Left ventricle myocardium inferior (tissue), 1 donor: ENCODE measurements at places on chromosomes 5 and 9. TPM values are rescaled to one million over a fixed set of nuclear protein-coding genes. Genes with fewer than 3 reads are reported as not detected.

- no peak for DNase-seq
Measured at GRCh38 chr5:167969998-167970397, 321.4 kb upstream of the WWC1 start.

The PCDHA6 gene
- not detected for total RNA-seq

DNA sequence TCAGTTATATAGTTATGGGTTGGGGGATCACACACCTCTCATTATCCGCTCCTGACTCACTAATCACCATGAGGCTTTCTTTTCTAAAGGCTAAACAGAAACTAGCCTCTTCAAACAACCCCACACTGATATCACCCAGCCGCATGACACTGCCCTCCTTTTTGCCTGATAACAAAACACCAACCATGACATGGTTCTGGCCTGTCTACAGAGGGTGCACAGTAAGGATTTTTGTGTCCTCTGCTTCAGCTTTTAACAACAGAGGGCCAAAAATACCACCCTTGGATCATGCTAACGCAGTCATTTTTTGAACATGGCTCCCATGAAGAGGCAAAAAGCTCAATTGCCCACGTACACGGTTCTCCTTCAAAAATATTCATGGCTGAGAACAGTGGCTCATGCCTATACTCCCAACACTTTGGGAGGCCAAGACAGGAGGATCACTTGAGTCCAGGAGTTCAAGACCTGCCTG is 4.0 kb downstream of the CMBL start:
- no peak for DNase-seq

DNA sequence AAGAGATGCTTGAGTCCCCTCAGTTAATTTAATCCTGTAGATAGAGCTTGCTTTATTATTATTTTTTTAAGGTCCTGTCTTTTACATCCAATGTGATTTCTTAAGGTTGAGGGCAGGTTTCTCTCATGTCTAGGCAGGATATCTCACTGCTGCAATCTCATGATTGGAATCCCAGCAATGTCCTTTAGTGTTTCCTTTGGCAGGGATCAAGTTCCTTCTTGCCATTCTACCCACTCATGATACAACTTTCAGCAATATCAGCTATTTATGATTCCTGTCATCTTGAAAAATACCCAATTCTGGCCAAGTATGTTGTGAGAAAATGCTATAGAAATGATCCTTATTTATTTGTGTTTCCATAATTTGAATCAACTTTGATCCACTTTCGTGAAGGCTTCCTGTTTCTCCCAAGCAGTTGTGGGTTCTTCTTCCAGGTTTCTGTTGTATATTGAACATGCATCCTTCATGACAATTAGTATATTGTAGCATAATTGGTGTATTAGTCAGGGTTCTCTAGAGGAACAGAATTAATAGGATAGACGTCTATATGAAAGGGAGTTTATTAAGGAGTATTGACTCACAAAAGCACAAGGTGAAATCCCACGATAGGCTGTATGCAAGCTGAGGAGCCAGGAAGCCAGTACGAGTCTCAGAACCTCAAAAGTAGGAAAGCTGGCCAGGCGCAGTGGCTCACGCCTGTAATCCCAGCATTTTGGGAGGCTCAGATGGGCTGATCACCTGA is 18.4 kb upstream of the VPS13A start:
- DNase-seq = no peak

GRCh38 chr5:60959156-60959555 is 14.2 kb downstream of the NDUFAF2 start:
- no peak for DNase-seq

- DNase-seq = no peak
Measured at GRCh38 chr9:135081731-135082130, 5.7 kb upstream of the OLFM1 start.

- DNase-seq = no peak
Measured at GRCh38 chr9:98775831-98776441, 20.4 kb downstream of the ANKS6 start.

The NR2F1 gene
- 0.47 TPM for total RNA-seq

DNA sequence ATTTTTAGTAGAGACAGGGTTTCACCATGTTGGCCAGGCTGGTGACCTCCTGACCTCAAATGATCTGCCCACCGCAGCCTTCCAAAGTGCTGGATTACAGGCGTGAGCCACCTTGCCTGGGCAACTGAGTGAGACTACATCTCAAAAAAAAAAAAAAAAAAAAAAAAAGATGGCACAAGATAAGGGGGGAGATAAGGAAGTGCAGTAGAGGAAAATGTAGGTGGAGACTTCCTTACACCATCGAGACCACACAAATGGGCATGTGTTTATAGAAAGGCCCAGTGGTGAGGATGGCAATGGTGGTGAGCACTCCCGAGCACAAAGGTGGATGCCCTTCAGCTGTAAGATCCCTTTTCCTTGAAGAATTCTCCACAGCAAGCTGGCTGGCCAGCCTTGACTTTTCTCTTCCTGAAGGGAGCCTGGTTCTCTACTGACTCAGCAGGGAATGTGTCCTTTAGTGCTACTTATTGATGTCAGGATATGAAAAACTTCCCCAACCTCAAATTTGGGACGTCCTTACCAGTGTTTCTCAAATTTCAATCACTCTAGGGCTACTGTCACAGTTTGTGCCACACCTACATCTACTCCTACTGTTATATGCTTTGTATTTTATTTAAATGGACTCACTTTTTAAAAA is 28.2 kb downstream of the ERGIC1 start:
- DNase-seq = no peak

DNA sequence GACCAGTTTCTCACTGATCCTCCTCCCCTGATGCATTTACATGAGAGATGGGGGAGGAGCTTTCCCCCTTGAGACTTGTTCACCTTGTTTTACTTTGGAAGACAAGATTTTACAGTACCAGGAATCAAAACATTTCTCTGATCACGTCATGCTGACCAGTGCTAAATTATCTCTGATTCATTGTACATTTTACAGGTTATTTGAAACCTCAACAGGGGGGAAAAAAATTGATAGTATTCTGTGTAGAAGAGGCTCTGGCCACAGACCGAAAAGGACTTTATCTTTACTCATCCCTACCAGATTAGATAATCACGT is 133.9 kb downstream of the GRIA1 start:
- DNase-seq = no peak

The SGCD gene
- total RNA-seq = 98.7 TPM

DNA sequence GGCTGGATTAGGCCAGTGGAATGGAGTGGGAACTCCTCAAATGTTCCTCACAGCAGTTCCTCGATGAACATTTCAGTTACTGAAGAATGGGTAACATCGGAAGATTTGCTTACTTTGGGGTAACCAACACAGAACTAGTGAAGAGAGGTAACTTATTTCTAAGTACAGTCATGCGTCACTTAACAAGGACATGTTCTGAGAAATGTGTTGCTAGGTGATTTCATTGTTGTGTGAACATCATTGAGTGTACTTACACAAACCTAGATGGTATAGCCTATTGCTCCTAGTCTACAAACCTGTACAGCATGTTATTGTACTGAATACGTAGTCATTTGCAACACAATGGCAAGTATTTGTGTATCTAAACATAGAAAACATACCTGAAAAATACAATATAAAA is 228.3 kb downstream of the MAST4 start:
- no peak for DNase-seq

DNA sequence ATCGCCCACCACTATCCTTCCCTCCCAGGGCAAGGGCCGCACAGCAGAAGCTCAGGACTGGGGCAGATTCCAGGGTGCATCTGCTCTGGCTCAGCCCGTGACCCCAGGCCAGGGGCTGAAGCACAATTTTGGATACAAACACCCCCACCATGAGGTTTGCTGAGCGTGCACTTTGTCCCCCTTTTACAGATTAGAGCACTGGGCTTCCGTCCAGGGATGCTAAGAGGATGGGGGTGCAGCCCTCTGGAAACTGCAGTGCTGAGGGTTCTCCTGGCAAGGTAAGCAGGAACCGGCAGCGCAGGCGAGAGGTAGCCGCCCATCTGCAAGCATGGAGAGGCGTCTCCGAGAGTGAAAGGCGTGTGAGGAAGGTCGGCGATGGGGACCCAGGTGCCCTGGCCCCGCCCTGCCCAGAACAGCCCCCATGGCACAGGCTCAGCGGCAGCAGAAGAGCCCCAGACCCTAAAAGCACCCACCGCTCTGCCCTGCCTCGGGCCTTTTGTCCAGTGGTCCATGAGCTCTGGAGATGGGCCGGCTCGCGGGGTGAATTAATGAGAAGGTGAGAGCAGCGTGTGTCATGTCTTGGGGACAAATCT is 54.5 kb upstream of the OLFM1 start:
- DNase-seq = no peak

GRCh38 chr5:142152384-142152732 is 43.8 kb downstream of the NDFIP1 start:
- DNase-seq = no peak

DNA sequence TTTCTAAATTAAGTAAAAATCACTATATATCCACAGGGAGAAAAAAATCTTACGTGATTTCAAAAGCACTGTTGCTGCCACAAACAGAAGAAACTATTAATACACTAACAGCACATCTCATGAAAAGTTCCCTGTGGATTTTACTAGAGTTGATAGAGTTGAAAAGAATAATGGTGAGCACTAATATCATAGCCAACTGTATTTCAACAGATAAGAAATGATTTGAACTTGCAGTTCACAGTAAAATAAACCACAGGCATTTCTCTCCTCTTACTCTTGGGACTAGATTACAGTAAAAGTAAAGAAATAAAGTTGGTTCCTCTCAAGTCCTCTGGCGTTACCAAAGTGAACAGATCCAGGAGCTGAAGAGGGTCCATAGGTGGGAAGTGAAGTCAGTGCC is 27.9 kb downstream of the AGTPBP1 start:
- DNase-seq = no peak

GRCh38 chr5:52840277-52841050 is 52.7 kb downstream of the ITGA1 start:
- DNase-seq = no peak

DNA sequence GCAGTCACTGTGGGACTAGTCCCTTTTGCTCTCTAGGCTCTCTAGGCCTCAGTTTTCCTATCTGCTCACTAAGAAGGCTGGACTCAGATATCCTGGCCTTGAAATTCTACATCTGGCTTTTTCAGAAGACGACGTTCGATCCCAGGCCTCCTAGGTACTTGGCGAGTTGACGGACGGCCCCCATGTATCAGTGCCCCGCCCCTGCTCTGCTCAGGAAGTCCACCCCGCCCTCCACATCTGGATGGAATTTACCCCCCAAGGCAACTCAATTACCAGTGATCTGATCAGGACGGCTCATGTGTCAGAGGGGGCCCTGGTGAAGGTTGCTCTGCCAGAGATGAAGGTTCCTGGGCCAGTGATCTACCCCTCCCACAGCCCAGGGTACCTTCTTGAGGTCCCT is 44.1 kb upstream of the SYNPO start:
- no peak for DNase-seq

DNA sequence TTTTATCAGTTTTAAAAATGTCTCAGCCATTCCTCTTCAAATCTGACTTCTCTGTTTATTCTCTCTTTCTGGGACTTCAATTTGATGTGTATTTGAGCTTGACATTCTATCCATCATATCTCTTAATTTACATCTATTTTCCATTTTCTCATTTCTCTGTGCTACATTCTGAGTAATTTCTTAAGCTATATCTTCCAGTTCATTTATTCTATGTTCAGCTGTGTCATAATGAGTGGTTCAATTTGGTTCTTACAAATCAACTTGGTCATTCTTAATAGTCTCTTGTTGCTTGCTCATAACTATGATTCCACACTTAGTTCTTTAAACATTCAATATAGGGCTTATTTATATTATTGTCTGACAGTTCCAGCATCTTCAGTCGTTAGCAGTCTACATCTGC is 16.9 kb downstream of the CKMT2 start:
- DNase-seq = no peak

DNA sequence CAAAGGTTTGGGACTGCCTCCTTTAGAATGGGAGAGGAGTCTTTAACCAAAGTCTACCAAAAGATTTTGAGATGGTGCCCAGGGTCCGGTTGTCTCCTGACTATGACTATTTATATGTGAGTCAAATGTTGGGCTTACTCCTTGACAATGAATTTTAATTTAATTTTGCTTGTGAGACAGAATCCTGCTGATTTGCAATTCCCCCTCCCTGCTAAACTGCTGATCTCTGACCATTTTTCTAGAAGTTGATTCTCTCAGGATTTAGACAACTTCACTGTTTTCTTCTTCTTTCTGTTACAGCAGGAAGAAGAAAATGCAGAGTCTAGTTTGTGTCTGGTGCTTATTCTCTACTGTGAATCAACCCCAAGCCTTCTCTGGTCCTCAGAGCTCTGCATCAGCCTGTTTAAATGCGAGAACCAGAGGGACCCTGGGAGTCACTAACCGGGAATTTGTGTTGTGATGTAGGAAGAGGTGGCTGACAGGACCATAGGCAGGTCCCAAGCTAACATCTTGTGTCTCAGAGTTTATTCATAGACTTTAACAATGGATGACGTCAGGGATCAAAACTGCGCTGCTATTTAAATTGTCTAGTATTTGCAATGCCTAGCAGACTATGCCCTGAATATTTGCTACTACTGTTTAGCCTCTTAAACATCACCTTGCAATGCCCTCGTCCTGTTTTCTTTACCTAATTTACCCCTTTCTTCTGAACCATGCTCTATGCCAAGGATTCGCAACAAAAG is 124.0 kb upstream of the TAF11L2 start:
- DNase-seq = no peak

GRCh38 chr5:167057665-167058064 is 1233.8 kb upstream of the WWC1 start:
- no peak for DNase-seq

GRCh38 chr5:17696627-17697026 is 62.4 kb downstream of the TAF11L14 start:
- no peak for DNase-seq

The PCDHGB7 gene
- total RNA-seq = 7.9 TPM

GRCh38 chr5:40332970-40333369 is 346.7 kb upstream of the PTGER4 start:
- DNase-seq = no peak

DNA sequence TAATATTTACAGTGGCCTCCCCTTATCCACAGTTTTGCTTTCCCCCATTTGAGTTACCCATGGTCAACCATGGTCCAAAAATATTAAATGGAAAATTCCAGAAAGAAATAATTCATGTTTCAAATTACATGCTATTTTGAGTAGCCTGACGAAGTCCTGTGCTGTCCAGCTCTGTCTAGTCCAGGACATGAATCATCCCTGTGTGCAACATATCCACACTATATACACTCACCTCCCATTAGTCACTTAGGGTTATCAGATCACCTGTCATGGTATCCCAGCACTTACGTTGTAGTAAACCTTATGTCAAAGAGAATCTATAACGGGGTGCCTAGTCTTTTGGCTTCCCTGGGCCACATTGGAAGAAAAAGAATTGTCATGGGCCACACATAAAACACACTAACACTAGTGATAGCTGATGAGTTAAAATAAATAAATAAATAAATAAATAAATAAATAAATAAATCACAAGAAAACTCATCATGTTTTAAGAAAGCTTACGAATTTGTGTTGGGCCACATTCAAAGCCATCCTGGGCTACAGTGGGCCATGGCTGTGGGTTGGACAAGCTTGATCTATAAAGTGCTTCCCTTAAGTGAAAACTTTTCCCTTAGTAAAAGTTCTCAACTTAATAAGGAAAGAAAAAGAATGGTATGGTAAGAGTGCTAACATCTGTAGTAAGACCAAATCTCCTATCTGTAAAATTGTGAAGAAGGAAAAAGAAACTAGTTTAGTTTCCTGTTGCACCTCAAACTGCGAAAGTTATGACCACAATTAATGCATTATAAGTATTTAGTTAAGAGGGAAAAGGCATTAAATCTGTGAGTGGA is 15.9 kb upstream of the OMD start:
- DNase-seq = no peak
